Activated T-cell treated with anti-CD3 and anti-CD28 coated beads, Interleukin-2, amount 50 U/mL, for 24 hours (primary cell): ENCODE measurements at places on chromosomes 5 and 9.

- DNase-seq = no peak
These were observed 23.4 kb downstream of the LURAP1L start for GRCh38 chr9:12798066-12798770.

- DNase-seq = no peak
These were observed 1.7 kb downstream of the GRIN3A start for GRCh38 chr9:101736717-101737116.

DNA sequence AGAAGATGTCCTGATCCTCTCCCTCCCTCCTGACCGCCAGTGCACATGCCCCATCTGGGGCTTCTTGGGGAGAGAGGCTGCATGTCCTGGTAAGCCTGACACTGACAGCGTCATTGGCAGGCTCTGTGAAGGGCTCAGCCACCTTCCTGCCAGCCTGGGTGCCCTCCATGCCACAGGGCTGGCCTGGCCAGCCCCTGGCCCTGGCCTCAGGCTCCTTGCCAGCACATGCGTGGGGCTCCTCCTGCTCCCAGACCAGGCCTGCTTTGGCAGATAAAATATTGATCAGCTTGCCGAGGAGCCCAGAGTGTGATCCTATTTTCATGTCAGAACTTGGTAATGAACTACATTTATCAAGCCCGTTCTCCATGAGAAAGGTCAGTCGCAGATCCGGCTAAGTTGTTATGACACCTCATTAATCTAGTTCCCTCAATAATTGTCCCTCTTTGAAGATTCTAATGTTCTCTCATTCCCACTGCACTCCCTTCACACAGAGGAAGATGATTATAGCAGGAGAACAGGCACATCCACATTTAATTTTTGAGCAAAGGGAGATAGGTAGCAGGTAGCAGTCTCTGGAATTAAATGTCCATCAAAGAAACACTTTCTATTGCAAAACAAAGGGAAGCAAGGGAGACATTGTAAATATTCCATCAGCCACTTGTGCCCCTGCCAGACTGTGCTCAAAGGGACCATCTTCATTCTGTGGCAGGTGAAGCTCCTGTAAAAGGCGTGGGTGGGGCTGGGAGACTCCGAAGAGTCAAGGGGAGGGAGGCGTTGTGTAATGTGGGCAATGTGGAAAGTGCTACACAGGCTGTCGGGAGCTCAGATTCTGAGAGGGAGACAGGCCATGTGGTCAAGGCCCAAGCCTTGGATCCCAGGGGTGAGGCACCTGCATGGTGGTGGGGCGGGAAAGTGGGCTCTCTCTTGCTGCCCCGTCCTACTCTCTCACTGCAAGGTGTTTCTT lies 272.0 kb downstream of the HSPA4 start:
- DNase-seq = no peak

DNA sequence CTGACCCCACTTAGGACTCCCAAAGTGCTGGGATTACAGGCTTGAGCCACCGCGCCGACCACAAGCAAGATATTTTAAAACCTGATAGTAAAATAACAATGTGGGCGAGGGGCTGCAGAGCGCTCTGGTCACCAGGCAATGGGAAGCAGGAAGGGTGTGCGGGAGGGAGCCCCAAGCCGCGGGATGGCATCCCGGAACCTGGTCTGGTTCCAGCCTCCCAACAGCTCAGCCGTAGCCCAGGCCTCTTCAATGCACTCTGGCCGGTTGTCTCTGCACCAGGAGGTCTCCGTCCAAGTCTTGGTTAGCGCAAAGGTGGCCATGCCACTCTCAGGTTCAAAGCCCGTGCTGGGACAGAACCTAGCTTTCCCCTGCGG lies 694 bp upstream of the UAP1L1 start:
- no peak for DNase-seq

- DNase-seq = no peak
These were observed 13.3 kb downstream of the DCANP1 start for GRCh38 chr5:135433681-135434426.

DNA sequence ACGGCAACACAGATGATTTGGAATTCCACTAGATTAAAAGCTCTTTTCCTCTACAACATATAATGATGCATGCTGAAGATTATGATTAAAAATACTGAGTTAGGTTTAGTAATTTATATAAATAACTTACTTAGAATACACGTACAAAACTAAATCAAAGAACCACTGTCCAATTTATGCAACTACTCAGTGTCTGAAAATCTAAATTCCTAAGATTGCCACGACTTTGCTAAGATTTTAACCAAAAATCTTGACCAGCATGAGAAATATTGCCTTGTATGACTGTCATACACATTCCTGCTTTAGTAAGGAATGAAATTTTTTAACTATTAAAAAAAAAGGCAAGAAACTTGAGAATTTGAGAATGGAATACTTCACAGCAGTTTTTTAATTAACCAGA lies 292.4 kb downstream of the ZNF608 start:
- DNase-seq = no peak

DNA sequence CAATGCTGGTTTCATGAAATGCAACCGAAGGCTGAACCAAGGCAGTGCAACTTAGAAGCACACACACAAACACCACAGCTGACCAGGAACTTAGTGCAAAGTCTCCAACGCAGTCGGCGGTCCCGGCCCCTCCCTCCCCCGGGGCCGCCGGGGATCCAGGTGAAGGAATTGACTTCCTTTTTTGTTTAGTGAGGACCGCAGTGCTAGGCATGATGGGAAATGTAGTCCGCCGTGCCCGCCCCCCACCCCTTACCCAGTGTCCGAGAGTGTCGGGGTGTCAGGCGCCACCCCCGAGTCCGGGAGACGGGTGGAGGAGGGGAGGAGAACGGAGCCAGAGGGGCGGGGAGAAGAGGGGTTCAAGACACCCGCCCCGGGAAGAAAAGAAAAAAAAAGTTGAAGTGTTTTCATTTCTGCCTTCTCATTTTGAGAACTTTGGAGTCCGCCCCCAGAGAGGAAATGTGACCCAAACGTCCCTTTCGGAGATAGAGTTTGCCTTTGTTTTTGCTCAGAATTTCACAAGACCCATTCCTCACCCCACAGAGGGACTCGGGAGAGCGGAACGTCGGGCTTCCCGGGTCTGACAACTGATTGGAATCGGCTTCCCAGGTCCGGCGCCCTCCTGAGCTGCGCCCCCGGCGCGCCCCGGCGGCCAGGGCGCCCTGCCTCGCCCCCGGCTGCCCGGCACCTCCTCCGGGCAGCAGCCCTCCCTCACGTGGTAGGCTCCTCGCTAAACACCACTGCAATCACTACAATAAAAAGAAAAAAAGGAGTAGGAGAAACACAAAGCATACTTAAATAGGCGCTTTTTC lies 2.0 kb downstream of the IER5L start:
- DNase-seq = peak; percentile 72

DNA sequence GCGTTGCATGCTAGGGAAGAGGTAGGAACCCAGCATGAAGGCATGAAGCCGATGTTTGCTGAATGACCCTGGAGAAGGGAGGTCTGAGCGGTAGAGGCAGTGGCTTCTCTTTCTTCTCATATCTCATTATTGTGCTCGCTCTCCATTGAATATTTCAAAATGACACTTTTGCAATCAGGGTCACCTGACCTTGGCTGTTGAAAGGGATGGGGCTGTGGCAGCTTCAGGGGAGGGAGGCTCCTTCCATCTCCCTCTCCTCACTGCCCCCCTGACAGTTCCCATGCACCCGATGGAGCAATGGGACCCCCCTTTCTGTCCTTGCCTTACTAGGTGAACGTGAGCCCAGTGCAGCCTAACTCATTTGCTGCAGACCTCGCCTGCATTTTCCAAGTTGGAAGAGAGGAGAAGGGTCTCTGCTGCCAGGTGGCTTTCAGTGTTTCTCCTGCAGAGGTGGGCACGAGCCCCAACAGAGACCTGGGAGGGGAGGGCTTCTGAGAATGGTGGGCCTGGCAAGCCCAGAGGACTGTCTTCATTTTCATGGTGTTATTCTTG lies 17.9 kb downstream of the STC2 start:
- DNase-seq = no peak

GRCh38 chr5:178371362-178372111 lies 138.9 kb upstream of the PHYKPL start:
- no peak for DNase-seq

DNA sequence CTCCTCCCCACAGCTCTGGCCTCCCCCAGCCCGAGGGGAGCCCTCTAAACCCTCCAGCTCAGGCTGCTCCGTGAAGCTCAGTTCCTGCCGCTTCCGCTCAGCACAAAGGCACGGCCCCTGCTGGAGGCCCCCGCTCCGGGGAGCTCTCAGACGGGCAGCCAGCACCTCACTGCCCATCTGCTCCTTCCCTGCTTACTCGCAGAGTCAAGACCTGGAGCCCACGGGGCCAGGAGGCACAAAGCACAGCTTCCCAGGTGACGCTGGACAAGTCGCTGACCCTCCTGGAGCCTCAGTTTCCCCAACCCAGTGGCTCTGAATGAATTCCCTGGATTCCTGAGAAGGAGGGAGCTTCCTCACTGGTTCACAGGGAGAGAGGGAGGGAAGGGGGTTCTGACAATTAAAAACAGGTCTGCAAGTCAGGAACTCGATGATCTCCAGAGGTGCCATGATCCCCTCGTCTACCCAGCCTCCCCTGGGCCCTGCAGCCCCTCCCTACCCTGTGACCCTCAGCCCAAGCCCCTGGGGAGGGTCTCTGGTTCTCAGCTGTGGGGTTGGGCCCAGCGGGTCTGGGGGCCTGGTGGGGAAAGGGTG lies 36.2 kb downstream of the VAV2 start:
- peak; percentile 47 for DNase-seq

DNA sequence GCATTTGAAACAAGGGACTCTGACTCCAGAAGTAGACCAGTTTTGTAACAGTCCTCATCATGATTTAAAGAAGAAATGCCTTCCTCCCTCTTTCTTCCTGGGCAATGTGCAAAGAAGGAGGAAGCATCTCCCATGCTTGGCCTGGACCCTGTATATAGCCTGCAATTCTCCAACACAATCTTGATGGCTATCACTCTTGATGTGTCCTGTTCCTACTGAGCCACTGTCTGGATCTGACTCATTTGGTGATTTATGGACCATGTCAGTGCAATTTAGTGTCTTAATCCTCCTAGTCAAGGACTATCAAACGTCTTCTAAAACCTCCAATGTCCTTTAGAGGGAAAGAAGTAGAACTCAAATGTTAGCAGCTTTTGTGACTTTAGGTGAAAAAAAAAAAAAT lies 697.3 kb downstream of the TLR4 start:
- no peak for DNase-seq

DNA sequence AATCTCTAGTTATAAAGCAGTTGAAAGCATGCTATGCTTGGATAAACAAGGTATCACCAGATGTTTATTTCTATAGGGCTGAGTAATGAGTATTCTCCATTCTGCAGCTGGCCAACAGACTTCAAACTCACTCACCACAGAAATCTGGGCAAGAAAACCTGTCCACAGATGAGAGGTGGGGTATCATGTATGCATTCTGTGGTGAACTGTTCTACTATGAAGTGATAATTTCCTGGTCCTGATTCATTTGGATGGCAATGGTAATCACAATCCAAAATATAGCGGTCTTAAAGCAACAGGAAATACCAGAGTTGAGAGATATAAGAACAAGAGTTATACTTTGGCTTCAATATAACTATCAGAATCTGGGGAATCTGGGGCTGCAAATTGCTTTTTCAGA lies 65.9 kb upstream of the EFNA5 start:
- DNase-seq = no peak

GRCh38 chr9:113609562-113610318 lies 146.2 kb downstream of the RGS3 start:
- DNase-seq = no peak

GRCh38 chr5:36177715-36178523 lies 26.0 kb downstream of the SKP2 start:
- no peak for DNase-seq

DNA sequence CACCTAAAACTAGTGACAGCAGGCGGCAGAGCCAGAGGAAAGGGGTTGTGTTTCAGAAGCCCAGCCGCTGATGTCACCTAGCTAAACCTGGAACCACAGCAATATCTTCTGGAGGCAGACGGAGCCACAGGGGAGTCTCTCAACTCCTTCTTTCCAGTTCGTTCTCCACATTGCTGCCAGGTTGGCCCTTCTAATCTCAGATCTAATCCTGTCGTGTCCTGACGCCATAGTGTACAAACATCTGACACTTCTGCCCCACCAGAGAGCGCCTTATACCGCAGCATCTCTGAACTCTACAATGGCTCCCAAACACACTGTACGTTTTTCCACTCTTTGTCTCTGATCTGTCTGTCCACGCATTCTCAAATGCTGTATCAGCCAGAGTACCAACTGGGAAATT lies 240.0 kb downstream of the SMARCA2 start:
- DNase-seq = no peak

DNA sequence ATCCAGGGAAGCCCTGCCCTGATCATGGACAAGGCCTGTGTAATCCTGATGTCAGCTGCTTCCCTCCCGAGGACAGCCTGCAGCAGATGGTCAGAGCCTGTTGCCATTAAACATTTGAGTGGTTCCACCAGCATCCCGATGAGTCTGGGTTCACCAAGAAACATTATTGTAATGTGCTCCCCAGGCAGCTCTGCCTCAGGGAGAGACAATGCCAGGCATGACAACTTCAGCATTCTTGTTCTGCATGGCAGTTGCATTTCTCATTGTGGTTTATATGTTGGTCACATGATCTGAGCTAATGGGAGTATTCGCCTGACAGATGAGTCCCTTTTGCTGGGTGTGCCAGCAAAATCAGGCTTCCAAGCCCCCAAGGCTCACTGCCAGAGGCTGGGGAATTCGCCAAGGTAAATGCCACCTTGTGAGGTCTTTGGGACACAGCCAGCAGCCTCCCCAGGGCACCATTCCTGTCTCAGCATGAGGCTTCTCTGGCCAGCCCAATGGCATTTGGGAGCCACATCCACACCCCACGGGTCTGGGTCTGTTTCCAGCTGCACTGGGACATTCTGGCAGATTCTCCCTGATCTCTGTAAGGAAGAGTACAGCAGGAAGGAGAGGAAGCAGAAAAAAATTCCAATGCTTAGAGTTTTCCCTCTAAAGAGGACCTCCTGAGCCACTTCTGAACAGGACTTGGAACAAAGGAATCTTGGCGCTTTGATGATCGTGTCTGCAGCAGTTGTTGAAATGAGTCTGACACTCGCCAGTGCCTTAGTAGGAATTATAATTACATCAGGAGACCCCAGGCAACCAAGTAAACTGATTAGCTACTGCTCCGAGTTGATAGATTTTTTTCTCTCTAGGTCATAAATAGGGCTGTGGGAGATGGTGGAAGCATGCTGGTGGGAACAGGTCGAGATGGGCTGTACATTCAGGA lies 18.7 kb downstream of the KCNIP1 start:
- no peak for DNase-seq
